ENCODE measurements at places on chromosomes 3 and 15.
A peak's percentile ranks its signal among the peaks of the same experiment; 100 is the strongest.

- no peak for DNase-seq
Measured at GRCh38 chr3:193599393-193599792, 6.4 kb downstream of the OPA1 start.

- DNase-seq = no peak
Measured at GRCh38 chr3:114384558-114384903, 90.7 kb downstream of the TIGIT start.

DNA sequence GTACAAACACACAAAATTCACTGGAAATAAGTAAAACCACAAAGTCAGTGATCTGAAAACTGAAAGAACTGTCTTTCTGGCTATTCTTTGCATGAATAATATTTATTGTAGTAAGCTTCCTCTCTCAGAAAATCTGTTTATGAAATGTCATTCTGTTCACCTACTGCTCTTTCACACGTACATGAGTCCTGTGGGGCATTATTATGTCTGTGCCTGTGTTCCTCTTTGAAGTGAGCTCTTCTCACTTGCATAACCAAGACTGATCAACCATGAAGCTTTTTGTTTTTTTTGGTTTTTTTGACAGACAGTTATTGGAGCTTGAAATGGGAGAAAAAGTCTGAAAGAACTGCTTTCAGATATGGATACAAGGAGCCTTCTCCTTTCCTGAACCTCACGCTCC, 195.8 kb downstream of the PLCH1 start:
- DNase-seq = no peak

GRCh38 chr3:90102146-90102545, 994.7 kb downstream of the EPHA3 start:
- no peak for DNase-seq

- no peak for DNase-seq
Measured at GRCh38 chr3:15819576-15819975, 21.8 kb upstream of the ANKRD28 start.

GRCh38 chr15:65409036-65409631, 13.6 kb downstream of the IGDCC4 start:
- no peak for DNase-seq

DNA sequence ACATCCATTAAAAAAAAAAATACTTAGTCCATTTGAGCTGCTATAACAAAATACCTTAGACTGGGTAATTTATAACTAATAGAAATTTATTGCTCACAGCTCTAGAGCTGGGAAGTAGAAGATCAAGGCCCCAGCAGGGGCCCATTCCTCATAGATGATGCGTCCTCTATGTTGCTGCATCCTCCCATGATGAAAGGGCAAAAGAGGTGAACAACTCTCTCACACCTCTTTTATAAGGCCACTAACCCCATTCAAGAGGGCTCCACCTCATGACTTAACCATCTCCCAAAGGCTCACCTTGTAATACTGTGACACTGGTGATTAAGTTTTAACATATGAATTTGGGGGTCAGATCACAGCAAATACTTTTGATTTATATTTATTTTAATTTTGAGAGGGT, 3.0 kb upstream of the TLNRD1 start:
- DNase-seq = no peak

GRCh38 chr15:62453981-62454380, 288.9 kb upstream of the C2CD4B start:
- DNase-seq = no peak

GRCh38 chr15:99452728-99453636, 112.8 kb upstream of the MEF2A start:
- DNase-seq = no peak

- no peak for DNase-seq
Measured at GRCh38 chr15:90955624-90956273, 1.1 kb downstream of the RCCD1 start.

GRCh38 chr3:95586754-95587153, 1227.6 kb upstream of the EPHA6 start:
- no peak for DNase-seq

DNA sequence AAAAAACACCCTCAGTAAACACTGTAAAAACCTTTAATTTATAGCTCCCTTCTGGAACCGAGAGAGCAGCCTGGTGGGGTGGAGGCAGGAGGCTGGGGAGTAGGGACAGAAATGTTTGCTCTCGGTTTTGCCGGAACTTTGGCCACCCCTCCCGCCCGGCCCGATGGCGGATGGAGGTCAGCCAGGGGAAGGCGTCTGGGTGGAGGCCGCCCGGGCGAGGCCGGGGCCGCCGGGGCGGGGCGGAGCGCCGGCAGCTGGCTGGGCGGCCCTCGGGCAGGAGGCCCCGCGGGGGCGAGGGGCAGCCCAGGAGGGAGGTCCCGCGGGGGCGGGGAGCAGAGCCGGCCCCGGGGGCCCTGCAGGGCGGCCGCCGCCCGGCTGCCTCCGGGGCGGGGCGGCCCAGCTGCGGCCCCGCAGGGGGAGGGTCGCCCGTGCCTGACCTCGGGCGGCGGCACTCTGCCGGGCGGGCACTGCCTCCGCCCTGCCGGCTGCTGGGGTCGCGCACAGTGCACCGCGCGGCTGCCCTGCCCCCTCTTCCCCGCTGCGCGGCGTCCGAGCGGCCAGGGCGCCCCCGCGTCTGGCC, 829 bp upstream of the SKIL start:
- peak; percentile 87 for DNase-seq

- DNase-seq = no peak
Measured at GRCh38 chr3:170044795-170045244, 7.0 kb downstream of the GPR160 start.

GRCh38 chr3:140288595-140288994, 353.6 kb downstream of the CLSTN2 start:
- no peak for DNase-seq

GRCh38 chr3:167078070-167078622, 302.0 kb downstream of the ZBBX start:
- no peak for DNase-seq

GRCh38 chr3:196533260-196533681, 18.1 kb upstream of the SMCO1 start:
- DNase-seq = no peak

GRCh38 chr3:161413855-161414210, 42.5 kb upstream of the SPTSSB start:
- DNase-seq = no peak

DNA sequence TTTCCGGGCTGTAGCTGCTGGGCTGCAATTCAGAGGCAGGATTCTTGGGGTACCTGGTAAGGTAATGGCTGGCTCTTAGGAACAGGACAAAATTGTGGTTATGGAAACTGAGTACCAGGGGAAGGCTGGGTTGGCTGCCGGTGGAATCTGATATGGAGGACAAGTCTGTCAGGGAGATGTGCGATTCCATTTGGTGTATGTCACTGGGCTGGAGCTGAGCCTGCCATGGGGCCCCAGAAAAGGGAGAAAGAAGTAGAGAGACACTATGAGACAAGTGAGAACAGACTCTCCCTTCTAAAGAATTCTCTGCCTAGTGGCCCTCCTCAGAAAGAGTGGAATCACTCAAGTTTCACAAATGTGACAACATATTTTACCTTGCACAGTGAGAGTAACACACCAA, 368.2 kb upstream of the ROPN1 start:
- no peak for DNase-seq

DNA sequence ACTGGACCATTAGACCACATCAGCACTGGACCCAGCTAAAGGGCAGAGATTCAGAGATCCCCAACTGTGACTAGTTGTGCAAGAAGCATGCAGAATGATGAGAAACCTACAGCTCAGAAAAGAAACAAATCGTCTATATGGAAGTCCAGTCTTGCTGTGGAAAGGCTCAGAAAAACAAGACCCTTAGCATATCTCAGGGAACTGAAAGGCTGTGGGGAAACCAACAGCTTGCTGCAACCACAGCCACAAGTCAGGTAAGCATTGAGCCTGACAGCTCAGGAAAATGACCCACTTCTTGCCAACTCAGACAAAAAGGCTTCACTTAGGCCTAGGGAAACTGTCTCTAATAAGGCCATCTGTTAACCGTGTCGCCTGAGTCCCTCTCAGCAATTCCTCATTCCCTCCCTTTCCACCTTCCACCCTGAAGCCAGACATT, 145.6 kb downstream of the LSAMP start:
- no peak for DNase-seq
